Chondrocyte (in vitro differentiated cells): ENCODE measurements at places on chromosomes 13 and 19. TPM values are rescaled to one million over a fixed set of nuclear protein-coding genes. Genes with fewer than 3 reads are reported as not detected.

The KIR2DL1 gene
- not detected in 3 replicates for total RNA-seq

The ITGBL1 gene
- 391 to 806 TPM (median 407 TPM) in 3 replicates for total RNA-seq

The C3 gene
- 0.77 TPM in 1 of 3 replicates, not detected in the others for total RNA-seq

The ZNF626 gene
- total RNA-seq = 9.3 to 18.5 TPM (median 9.9 TPM) in 3 replicates

The NCR1 gene
- not detected in 3 replicates for total RNA-seq

The PINLYP gene
- 0.51 to 2.3 TPM (median 1.6 TPM) in 3 replicates for total RNA-seq

The USPL1 gene
- total RNA-seq = 10.6 to 15.3 TPM (median 11.0 TPM) in 3 replicates

The SULT2A1 gene
- total RNA-seq = not detected in 3 replicates

The FARP1 gene
- total RNA-seq = 237 to 331 TPM (median 328 TPM) in 3 replicates

The LEUTX gene
- not detected in 3 replicates for total RNA-seq

The EMP3 gene
- 257 to 284 TPM (median 277 TPM) in 3 replicates for total RNA-seq

The TRPC4 gene
- 2.3 to 3.2 TPM (median 3.0 TPM) in 3 replicates for total RNA-seq

The ELSPBP1 gene
- total RNA-seq = not detected in 3 replicates

The PNMA8C gene
- total RNA-seq = 0.10 to 0.27 TPM (median 0.20 TPM) in 3 replicates
